HuH-7 (cell line): ENCODE measurements at places on chromosomes 13 and 19.

- peak; percentile 85 for DNase-seq
These were observed 3.6 kb downstream of the LGALS7 start for GRCh38 chr19:38769635-38770211.

DNA sequence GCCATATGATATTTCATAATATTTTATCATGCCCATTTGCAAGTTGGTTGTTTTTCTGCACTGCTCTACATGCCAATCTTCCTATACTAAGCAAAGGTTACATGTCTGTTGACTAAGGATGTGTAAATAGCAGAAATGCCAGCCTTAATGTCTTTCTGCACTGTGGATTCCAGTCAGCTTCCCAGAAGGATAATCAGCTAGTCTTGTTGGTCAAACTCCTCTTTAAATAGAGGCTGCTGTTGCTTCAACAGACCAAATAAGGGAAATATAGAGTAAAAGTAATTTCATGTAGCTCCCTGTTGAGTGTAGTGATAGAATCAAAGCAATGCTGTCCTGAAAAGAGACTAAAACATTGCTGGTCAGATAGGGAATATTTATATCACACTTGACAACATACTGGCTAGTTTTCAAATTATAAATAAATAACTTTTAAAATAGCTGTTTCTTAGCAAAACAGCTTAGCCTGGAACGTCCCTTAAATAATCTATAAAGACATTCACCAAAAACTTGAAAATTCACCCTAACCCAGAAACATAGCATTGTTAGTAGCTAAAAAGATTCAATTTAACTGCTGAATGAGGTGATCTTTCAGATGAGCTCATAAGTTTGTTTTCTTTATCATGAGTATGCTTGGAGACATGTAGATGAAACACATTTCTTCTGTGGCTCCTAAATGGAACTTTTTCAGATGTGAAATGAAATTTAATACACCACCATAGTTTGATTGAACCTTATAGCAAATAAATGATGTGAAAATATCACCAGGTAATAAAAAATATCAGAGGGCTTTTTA, 56.6 kb downstream of the FRY start:
- DNase-seq, result no peak

- DNase-seq, result no peak
These were observed 7.9 kb upstream of the KLK8 start for GRCh38 chr19:51009061-51009891.

DNA sequence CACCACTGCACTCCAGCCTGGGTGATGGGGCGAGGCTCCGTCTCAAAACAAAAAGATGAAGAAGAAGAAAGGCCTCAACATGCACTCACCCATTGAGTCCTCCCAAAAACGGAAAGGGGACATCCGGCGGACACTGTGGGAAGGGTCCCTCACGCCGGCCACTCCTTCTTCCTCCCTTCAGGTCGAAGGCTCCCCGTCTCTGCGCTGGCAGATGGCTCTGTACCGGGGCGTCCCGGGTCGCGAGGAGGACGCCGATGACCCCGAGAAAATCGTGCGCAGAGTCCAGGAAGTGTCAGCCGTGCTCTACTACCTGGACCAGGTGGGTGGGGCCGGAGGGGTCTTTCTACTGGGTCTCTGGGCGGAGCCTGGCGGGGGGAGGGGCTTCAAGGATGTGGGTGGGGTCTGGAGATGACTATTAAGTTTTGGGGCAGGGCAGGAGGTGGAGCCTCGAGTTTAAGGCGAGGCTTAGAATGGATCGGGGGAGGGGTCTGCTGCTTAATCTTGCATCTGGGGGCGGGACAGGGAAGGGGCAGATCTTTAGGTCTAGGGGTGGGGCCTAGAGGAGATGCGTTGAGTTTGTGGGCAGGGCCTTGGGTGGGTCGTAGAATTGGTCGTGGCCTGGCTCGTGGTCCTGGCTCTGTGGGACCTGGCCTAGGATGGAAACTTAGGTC, 90.2 kb downstream of the MAP4K1 start:
- DNase-seq, result no peak
